Fibroblast of skin of scalp (primary cell): ENCODE measurements at places on chromosomes 16 and 17.

- DNase-seq = peak; percentile 57
These were observed 23.2 kb downstream of the SLC7A6OS start for GRCh38 chr16:68287276-68288251.

DNA sequence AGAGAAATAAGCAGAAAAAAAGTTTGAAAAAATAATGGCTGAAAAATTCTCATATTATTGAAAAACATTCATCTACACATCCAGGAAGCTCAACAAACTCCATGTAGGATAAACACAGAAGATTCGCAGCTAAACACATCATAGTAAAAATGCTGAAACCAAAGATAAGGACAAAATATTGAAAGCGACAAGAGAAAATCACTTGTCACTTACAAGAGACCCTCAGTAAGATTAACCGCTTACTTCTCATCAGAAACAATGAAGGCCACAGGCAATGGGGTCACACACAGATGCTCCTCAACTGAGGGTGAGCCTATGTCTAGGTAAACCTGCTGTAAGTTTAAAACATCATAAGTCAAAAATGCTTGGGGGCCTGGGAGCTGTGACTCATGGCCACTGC is 38.1 kb upstream of the METRNL start:
- no peak for DNase-seq

DNA sequence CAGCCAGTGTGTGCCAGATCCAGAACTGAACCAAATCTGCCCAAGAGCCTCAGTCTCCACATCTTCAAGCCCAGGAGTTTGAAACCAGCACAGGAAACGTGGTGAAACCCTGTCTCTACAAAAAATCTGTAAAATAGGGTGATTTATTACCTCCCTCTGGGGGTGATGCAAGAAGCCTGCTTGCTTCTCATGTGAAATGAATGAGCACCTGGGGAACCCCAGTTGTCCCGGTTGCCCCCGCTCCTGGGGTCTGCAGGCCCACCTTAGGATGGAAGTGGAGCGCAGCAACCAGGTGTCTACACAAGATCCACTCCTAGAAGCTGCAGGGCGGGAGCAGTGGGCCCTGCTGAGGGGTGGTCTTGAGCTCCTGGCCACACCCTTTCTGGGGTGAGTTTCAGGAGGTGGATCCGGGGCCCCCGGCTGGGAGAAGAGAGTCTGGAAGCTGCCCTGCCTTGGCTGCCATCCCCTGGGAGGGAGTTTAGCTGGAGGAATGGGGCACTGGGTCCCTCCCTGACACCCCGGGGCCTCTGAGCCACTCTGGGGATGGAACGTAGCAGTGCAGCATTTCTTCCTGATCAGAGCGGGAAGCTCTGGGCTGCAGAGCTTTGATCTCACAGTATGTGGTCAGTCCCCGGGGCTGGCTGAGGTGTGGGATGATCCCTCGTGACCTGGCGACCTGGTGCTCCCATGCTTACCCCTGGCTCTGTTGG is 117.8 kb downstream of the RAB11FIP4 start:
- DNase-seq = no peak

DNA sequence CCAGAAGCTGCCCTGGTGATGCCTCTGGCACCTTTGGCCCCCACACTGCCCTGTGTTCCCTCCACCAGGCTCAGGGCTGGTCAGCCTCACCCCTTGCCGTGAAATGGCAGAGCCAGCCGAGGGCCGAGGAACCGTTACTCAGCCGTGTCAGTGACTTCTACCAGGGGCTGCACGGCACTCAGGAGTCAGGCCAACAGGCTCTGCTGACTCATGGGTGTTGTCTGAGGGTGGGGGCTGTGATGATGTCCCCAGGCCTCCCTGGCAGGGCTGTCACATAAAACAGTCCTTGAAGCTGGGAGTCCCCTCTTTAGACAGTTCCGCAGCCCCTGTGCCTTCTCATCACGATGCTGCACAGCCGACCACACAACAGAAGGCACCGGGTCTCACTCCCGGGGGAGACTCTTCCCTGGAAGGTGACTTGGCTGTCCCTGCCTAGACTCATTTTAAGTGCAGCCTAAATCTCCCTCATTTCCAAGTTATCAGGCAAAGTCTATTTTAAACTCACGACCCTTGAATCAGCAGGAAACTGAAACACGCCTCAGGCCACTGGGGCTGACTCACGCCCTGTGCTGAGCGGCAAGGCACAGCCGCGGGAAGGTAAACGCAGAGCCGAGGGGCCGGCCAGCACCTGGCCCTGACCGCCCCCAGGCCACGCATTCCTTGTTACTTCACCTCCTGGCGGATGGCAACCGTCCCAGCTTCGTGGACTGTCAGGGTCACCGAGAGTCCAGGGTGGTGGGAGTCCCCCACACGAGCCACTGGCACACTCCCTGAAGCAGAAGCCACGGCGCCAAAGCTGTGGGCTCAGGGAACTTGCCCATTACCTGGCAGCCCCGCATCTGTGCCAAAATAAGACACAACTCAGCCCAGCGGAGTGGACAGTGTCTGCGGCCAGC is 102.6 kb downstream of the ZNF778 start:
- peak; percentile 70 for DNase-seq

DNA sequence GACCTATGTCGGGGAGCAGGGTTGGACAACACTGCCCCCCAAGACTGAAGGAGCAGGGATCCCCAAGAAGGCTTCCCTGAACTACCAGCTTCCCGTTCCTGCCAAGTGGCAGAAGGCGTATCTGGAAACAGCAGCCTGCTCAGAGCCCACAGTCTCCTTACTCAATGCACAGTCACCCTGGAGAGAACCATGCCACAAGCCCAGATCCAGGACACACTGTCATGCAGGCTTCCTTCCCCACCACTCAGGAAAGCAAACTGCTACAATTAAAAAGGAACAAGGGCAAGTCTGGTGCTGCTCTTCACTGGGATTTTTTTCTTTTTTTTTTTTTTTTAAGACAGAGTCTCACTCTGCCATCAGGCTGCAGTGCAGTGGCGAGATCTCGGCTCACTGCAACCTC is 8.2 kb downstream of the WDR45B start:
- DNase-seq = no peak

DNA sequence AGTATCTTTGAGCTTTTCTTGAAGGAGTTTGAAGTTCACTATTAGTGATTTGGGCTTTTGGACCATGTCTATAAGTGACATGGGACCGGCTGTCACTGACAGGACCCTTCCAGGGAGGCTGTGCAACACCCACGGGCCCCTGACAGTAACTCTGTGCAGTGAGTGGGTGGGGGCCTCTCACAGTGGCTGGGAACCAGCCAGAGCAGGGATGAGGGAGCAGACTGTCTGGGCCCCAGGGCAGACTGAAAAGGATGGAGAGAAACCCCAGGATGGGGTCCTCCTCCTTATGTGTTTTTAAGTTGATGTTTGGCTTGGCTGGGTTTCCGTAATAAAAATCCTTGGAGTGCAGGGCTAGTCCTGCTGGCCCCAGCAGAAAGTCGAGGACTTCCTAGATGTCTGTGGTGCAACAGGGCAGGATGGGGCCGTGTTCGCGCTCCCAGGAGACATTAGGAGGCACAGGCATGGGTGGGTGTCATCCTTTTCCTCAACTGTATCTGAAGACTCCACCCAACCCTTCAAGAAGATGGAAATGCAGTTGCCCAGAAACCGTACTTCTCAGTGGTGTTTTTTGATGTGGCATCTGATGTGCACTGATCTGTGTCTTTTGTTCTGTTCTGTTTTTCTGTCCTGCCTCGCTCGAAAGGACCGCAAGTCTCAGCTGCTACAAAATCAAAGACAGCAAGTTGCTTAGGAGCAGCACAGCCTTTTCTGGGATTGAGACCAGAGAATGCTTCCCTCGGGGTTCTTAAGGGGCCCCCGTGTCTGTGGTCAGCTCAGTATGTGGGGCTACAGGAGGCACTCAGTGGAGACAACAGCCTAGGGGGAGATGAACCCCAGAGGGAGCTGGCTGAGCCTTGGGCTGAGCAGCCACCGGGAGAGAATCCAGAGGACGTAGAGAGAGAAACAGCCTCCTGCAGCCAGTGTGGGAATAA is 24.2 kb downstream of the PLD6 start:
- no peak for DNase-seq

- peak; percentile 85 for DNase-seq
These were observed 38.4 kb upstream of the ARL4D start for GRCh38 chr17:43360376-43360738.

DNA sequence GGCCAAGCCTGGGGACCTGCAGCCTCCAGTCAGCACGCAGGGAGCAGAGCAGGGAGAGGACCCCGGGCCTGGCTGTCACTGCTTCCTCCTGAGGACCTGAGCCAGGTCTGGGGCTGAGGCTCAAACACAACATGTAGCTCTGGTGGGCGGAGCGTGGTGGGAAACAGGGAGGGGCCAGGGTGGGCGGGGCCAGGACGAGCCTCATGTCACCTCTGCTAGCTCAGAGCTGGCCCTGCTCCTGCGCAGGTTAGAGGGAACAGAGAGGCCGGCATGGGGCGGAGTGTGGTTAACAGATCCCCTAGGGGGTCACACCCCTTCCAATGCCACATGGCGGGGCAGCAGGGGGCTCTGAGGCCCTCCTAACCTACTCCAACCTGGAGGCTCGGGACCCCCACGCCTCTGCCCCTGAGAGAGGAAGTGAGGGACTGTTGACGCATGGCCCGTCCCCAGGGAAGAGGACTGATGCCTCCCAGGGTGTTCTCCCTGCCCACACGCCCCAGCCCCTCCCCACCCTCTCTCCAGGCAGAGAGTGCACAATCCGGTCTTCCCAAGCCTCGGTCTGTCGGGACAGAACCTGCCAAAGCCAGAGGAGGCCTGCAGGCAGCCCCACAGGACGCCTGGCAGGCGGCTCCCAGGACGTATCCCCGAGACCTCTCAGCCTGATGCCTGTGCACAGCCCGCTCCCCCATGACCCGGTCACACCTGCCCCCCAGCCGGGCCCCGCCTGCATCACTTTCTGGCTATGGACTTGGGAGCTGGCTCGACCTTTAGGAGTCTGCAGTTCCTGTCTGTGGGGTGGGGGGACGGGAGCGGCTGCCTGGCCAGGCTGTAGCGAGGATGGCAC is 15.2 kb downstream of the PIEZO1 start:
- DNase-seq = no peak

GRCh38 chr17:6675201-6675825 is 23.8 kb downstream of the C17orf100 start:
- DNase-seq = no peak

DNA sequence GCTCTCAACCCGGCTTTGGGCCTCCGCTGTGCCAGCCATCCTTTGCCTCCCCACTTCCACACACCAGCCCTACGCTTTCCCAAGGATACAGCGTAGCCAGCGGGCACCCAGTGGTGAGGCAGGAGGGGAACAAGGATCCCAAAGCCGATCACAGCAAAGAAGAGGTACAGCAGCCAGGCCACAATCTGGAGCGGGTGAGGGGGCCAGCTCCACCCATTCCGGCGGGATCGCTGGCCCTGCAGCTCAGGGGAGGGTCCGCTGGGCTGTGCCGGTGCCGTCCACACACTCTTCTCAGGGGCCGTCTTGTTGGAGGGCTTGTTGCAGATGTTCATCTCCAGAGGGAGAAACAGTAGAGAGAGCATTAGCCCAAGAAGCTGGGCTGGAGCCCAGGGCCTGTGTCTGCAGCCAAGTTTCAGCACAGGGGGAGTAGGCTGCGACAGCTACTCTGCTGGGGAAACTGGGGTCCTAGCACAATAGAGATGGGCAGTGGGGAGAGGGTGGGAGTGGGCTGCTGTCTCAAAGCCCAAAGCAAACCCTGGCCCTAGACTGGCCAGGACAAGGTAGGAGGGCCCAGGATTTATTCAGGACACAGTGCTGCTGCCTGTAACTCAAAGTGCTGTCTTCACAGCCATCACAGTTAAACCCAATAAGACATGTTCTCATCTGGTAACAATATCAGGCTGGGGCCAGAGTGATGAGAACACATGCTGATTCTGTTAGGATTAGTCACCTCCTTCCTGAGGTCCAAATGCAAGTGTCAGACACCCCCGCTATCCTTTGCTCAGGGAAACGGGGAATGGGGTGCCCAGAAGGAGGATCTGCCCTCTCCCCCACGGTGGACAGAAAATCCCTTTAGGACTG is 9.9 kb downstream of the ZDHHC1 start:
- DNase-seq = peak; percentile 80

- DNase-seq = peak; percentile 48
These were observed 5.8 kb upstream of the ZNF23 start for GRCh38 chr16:71467810-71468209.

- peak; percentile 15 for DNase-seq
These were observed 46.5 kb downstream of the HNF1B start for GRCh38 chr17:37698132-37698910.

DNA sequence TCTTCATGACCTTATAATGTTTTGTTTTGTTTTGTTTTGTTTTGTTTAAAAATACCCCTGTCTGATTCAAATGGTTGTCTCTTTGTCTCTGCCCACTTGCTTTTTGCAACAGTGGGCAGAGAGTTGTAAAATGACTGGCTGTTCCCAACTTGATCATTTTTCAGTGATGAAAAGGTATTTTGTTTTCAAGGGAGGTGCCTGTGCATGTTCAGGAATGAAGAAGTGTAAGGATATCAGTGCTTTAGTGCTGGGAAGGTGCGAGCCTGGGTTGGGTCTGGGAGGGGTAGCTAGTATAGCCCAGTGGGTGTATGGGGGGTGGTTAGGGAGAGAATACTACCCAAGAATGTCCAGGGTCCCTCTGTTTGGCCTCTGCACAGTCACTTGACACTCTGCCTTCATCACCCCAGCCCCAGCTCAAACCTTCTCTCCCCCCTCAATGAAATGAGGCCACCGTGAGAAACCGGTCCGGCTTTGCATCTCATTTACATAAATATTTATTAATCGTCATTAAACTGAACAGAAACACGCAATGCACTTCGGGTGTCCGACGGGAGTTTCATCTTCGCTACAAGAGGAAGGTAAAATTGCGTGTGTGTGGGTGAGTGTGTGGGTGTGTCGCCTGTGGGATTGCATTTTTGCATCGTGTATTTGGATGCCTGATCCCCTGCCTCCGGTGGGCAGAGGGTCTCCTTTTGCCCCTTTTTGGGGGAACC is 4.3 kb downstream of the NEUROD2 start:
- DNase-seq = no peak

- DNase-seq = no peak
These were observed 35.2 kb downstream of the COX4I1 start for GRCh38 chr16:85834741-85835140.

- DNase-seq = no peak
These were observed 5.3 kb upstream of the GFAP start for GRCh38 chr17:44920565-44920940.

DNA sequence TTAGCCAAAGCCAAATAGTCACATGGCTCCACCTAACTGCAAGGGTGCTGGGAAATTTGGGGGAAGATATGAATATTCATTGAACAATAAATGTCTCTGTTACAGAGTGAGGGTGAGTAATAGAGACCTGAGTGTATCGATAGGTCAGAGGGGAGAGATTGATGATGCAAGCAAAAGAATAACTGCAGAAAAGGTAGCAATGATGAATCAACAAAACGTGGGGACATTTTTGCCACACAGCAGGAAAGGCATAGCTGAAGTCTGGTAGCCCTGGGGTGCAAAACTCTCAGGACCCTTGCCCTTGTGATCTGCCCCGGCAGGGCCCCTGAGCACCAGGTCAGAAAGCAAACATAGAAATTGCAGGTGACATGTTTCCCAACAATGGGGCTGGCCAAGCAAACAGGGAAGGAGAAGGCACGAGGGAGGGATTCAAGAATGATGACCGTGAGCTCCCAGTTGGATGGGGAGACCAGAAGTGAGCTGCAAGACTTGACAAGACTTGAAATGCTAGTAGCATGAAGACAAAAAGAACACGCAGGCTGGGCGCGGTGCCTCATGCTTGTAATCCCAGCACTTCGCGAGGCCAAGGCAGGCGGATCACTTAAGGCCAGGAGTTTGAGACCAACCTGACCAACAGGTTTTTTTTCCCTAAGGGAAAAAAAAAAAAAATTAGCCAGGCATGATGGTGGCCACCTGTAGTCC is 12.7 kb upstream of the HERPUD1 start:
- DNase-seq = no peak
